ENCODE measurements at places on chromosomes 4 and X. TPM values are rescaled to one million over a fixed set of nuclear protein-coding genes. Genes with fewer than 3 reads are reported as not detected.

The GRPR gene
- 0.08 TPM for total RNA-seq

The PCDH7 gene
- total RNA-seq: 0.06 TPM

The IL2RG gene
- 0.10 TPM for total RNA-seq

The CACNA1F gene
- not detected for total RNA-seq

The ODAM gene
- not detected for total RNA-seq

The VCX3B gene
- total RNA-seq: not detected

The TEX13C gene
- not detected for total RNA-seq

The TLR3 gene
- 0.37 TPM for total RNA-seq

The RASSF6 gene
- 0.83 TPM for total RNA-seq

The CABS1 gene
- not detected for total RNA-seq

The N4BP2 gene
- total RNA-seq: 2.2 TPM

The PRR32 gene
- total RNA-seq: not detected

The BCAP31 gene
- total RNA-seq: 359 TPM

The MANBA gene
- 11.2 TPM for total RNA-seq

The LNX1 gene
- not detected for total RNA-seq

The FRMPD3 gene
- 0.17 TPM for total RNA-seq

The SH3D19 gene
- total RNA-seq: 28.2 TPM

The RGS12 gene
- 9.6 TPM for total RNA-seq

The CTAG2 gene
- total RNA-seq: not detected

The SYN1 gene
- 0.33 TPM for total RNA-seq

The KCNE5 gene
- total RNA-seq: not detected

The TAB3 gene
- 10.4 TPM for total RNA-seq

The SAGE1 gene
- 0.02 TPM for total RNA-seq

Measured in A549 treated with CpdA at 1 μM for 4 hours (cell line).